ENCODE measurements at places on chromosomes 11 and 22.

GRCh38 chr22:43118024-43118849 lies 7.7 kb downstream of the BIK start:
- DNase-seq, result no peak

DNA sequence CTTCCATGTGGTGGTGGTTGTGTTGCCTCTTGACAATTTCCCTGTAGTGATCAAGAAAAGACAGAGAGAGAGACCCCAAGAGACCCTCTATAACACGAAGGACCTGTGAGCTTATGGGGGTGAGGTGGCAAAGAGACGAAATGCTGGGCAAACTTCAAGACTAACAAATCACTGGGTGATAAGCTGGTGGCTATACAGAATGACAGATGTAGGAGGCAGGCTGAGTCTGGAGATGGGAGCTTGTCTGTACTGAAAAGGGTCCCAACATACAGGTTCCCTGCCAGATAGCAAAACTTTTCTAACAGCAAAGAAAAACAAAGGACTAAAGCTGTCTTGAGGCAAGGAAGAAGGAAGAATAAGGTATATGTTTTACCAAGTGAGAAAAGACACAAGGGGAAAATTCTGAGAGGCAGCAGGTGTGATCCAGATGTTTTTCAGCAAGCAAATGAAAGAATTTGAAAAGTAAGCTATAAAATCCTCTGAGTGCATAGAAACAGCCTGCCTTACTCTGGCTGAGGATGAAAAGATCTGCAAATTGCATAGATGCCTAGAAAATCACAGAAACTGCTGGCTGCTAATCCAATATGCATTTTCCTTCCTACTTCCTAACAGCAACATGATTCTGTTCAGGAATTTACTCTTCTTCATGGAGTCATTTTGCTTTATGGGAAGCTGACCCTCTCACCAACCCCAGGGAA lies 21.9 kb upstream of the LYVE1 start:
- no peak for DNase-seq

- no peak for DNase-seq
These were observed 39.2 kb downstream of the APOL1 start for GRCh38 chr22:36291831-36292740.

DNA sequence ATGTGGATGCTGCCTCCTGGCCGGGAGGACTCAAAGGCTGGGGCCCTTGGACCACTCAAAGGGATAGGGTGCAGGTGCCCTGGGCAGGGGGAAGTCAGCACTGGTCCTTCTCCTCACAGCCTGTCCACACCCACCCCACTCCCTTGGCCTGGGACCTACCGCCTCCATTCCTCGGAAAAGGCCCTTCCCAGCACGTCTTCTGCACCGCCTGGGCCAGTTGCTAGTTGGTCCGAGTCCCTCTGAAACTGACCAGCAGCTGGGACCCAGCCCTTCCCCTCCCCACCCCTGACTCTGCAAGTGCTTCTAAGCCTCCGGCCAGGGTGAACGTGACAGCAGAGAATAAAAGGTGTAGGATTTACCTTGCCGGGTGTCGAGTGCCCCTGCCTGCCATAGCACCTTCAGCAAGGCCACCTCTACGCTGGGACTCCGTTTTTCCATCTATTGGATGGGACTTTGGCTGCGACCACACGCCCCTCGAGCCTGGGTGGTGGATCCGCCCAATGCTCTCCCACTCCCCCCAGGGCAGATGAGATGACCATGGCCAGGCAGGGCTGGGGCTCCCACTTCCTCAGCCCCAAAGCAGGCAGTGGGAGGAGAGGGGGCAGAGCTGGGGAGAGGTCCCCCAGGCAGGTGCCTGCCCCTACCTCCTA lies 37.3 kb downstream of the OSBPL5 start:
- DNase-seq, result no peak

- no peak for DNase-seq
These were observed 184.5 kb downstream of the EFCAB6 start for GRCh38 chr22:43627485-43628213.

DNA sequence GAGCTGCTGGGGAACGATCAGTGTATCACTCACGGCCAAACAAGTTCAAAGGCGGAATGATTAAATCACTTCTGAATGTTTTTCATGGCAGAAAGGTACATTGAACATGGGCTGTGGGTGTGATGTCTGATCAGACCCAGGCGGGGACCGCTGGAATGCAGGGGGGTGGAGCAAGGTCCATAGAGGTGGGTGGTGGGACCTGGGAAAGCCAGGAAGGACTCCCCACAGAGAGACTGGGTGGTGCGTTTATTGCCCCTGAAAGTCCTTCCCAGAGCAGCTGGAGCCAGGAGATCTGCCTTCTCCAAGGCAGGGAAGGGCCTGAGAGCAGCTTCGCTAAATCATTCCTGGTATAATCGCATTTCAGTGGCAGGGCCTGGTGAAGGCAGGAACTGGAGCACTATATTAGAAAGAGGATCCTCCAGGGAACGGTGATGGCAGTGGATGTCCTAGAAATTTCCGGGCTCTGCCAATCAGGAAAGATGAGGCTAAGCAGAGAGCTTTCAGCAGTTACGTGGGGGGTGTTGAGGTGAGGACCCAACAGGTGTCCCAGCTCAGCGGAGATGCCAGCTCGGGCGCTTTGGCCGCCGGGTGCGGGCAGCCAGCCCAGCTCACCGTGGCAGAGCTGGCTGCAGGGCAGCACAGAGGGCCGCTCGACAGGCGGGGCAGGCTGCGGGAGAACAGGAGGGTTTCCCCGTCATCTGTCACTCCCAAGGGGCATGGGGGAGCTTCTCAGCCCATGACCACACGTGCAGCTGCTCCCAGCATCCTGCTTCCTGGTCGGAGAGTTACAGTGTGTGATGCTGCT lies 271.7 kb downstream of the CTTN start:
- no peak for DNase-seq

GRCh38 chr22:38754751-38755154 lies 1.0 kb downstream of the SUN2 start:
- DNase-seq, result no peak

- DNase-seq, result no peak
These were observed 62.4 kb downstream of the MYH9 start for GRCh38 chr22:36325154-36326031.

All from NCI-H2107 (cell line).